Tibial nerve (tissue), 4 donors: ENCODE measurements at places on chromosomes 16 and 17.

DNA sequence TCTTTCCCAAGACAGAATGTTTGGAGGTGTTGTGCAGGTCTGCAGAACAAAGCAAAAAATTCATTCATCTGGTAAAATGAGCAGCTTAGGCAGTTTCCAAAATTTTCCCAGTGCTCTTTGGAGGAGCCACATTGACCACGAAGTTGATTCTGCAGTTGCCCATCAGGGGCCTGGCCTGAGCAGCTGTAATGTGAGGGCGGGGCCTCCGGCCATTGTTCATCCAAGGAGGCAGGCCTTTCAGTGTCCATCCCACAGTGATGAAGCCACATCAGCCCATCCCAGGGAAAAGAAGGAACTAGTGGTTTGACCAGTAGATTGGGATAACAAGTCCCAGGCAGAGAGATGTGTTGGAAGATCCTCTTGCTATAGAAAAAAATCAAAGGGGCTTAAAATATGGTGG, 10.1 kb downstream of the UBFD1 start:
- H3K27me3 ChIP-seq: no peaks in the 10 kb centered on the region
- H3K27ac ChIP-seq: no peak overlapping the region
- no peak overlapping the region for H3K4me3 ChIP-seq
- H3K4me1 ChIP-seq: no peaks in the 10 kb centered on the region
- no peak for DNase-seq

DNA sequence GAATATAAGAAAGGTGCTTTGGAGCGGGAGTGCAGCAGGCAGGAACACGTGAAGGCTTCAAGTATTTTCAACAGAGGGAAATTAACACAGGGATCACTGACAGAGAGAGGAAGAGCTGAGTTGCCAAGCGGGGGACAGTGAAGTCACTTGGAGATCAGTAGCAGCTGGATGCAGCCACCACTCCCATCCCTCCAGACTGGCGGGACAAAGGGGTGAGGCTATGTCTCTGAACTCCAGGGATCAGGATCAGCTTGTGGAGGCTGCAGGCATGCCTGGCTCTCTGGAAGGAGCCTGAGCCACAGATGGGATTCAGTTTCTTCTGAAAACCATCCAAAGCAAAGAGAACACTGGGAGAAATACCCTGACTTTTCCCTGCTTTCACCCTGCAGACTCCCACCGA, 113.7 kb upstream of the IRX3 start:
- H3K4me1 ChIP-seq: no peaks in the 10 kb centered on the region
- H3K27me3 ChIP-seq: no peaks in the 10 kb centered on the region
- H3K4me3 ChIP-seq: no peak overlapping the region
- no peak overlapping the region for H3K27ac ChIP-seq
- no peak for DNase-seq
- no peaks in the 10 kb centered on the region for H3K36me3 ChIP-seq

DNA sequence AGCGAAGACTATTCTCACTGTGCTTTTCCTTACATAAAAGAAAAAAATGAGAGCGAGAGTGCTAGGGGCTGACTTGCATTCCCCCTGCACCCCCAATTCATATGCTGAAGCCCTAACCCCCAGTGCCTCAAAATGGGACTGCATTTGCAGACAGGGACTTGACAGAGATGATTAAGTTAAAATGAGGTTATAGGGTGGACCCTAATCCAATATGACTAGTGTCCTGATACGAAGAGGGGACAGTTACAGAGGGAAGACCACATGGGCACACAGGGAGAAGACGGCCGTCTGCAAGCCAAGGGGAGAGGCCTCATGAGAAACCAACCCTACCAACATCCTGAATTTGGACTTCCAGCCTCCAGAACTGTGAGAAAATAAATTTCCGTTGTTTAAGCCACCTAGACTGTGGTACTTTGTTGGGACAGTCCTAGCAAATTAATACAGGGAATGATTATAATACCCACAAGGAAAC, 1.6 kb upstream of the TMEM220 start:
- H3K27me3 ChIP-seq: no peaks in the 10 kb centered on the region
- no peak for DNase-seq
- H3K27ac ChIP-seq: no peak overlapping the region
- no peak overlapping the region for H3K4me3 ChIP-seq
- H3K4me1 ChIP-seq: peaks cover 20% of the 10 kb centered on the region
- no peaks in the 10 kb centered on the region for H3K36me3 ChIP-seq

GRCh38 chr16:69796285-69797118, 34.4 kb downstream of the WWP2 start:
- H3K4me3 ChIP-seq: no peak overlapping the region
- no peaks in the 10 kb centered on the region for H3K36me3 ChIP-seq

DNA sequence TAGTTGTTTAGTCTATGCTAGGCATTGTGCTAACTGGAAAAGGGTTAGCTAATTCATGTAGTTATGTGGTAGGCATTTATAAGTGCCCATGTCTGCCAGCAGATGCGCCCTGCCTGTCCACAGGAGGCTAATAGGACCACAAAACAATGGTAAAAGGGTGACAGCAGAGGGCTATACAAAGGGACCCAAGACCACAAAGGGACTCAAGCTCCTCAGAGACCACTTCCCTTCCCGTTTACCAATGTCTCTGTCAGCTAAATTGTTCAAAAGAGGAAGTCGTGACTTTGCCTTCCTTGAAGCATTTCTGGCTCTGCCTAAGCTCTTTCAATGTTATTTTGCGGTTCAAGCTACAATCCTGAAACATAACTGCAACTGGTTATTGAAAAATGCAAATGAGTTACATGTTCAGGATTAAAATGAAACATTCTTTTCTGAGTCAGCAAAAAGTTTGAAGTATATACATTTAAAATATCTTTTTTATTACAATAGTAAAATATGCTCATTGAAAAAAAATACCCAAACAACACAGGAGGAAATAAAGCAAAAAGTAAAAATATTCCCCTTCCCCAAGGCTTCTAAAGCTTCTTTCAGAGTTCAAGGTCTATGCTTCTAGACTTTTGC, 149.2 kb downstream of the MAF start:
- H3K27me3 ChIP-seq: no peaks in the 10 kb centered on the region
- H3K4me3 ChIP-seq: no peak overlapping the region
- H3K27ac ChIP-seq: no peak overlapping the region
